Testis (tissue), 5 donors: ENCODE measurements at places on chromosomes 7 and 10.

DNA sequence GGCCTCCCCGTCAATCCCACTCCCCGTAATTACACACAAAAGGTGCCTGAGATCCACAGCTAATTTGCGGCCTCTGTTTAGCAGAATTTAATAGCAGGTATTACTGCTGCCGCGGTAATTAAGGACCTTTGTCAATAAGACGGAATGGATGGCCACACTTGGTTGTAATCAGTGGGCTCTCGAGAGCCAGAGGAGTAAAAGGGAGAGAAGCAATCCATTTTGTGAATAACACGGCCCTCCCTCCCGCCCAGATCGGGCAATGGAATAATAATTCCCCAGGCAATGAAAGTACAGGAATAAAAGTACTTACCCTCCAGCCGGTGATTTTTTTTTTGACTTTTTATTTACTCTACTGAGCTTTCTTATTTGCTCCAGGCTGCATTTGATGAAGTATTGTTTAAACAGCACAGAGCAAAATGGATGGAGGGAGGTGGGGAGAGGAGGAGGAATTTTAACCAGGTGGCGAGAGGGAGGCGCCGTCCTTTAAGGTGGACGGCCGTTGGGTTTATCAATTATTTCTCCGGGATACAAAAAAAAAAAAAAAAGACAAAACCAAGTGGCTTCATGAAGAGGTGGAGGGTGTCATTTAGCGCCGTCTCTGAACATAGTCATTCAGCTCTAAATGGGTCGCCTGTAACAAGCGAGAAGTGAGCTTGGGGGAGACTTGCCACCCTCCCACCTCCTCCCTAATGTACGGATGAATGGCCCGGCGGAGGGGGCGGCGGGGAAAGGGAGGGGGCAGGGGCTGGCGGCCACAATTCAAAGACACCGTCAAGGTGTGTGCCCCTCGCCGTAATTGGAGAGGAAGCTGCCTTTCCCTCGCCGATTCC lies 120.3 kb downstream of the BUB3 start:
- DNase-seq = no peak

GRCh38 chr10:31972519-31973041 lies 43.9 kb upstream of the ARHGAP12 start:
- no peak for DNase-seq

DNA sequence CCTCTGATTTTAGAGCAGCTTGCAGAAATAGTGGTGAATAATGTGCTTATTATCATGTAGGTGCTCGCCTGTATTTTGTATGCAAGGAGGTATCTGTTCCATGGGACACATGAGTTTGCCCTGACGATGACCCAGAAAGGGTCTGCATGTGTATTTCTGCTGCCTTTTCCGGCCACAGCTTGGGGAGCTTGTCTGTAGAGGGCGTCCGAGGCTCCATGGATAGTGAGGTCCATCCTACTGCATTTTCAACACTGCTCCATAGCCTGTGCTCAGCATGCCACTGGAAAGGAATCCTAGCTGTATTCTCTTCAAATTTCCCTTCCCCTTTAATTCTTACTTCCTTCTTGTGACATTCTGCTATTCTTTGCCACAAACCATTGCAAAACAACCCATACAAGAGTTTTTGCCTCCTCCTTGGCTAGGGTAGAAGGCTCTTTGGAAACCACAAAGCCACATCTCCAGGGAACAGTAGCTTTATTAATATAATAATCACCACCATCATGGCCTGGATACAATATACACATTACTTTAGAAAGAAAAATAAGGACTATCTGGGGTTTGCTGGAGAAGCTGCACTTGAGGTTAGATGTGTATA lies 127.7 kb downstream of the DYNC1I1 start:
- DNase-seq = no peak

DNA sequence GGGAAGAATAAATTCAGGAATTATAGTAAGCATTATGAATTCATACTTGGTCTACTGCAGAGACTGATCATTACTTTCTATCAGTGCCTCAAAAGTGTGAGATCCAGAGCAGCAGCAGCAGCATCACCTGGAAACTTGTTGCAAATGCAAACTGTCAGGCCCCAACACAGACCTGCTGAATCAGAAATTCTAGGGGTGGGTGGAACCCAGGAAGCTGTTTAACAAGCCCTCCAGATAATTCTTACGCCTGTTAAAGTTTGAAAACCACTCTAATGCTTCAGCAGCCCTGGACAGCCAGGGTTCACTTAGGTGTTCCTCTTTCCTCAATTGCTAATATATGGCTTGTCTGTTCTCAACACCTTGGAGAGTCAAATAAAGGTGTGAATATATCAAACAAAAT lies 19.5 kb downstream of the CACUL1 start:
- no peak for DNase-seq

GRCh38 chr7:144656965-144657517 lies 178.8 kb downstream of the TPK1 start:
- no peak for DNase-seq

- DNase-seq = peak; percentile 79
These were observed 58.4 kb upstream of the MACROH2A2 start for GRCh38 chr10:69994262-69994661.

- no peak for DNase-seq
These were observed 897.8 kb downstream of the SORCS3 start for GRCh38 chr10:105538874-105539273.

DNA sequence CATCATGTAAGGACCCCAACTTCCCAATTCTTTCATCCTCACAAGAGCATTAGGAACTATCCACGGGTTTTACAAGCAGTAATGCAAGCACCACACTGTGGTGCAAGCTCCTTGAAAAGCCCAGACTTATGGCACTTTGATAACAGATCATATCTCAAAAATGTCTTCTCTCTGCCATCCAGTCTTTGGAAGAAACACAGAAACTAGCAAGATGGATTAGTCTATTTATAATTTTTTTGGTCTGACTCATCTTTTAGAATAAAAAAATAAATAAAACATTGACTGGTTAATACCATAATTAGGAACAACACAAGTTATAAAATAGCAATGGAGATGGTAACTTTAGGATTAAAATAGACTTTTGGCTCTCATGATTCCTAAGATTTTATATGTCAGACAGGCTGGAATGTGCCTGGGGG lies 49.0 kb upstream of the CALD1 start:
- no peak for DNase-seq

DNA sequence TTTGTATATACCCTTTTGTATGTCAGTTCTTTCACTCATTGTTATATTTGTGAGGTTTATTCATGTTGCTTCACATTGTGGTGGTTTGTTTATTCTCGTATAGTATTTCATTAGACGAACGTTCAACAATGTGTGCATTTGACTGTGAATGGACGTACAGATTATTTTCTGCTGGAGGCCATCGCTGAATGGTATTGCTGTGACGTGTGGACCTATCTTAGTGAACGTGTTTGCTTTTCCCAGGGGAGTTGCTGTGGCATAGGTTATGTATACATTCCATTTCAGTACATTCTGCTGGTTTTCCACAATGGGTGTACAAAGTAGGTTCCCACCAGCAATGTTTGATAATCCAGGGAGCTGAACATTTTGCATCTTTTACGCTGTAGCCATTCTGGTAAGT lies 31.1 kb upstream of the PLEKHS1 start:
- DNase-seq = no peak

- DNase-seq = no peak
These were observed 44.1 kb upstream of the ATP6V0A4 start for GRCh38 chr7:138842111-138842510.

GRCh38 chr7:21412957-21413356 lies 14.9 kb upstream of the SP4 start:
- DNase-seq = no peak

- DNase-seq = no peak
These were observed 117.5 kb downstream of the TRIL start for GRCh38 chr7:28840592-28840995.

DNA sequence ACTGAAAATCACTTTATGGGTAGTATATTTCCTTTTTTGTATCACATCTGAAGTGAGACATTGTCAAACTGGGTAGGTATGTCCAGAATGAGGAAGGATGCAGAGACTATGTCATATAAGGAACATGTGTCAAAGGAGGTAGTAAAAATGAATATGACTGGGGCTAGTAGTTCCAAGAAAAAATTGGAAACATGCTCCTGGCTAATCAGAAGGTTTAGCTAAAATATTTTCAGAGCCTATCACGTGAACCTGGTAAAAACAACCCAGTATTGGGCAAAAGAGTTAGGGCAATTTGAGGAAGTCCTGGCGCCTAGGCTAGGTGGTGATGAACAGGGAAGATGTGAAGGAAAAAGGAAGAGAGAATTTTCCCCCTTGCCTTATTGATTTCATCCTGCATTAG lies 26.4 kb downstream of the ENTPD1 start:
- no peak for DNase-seq

DNA sequence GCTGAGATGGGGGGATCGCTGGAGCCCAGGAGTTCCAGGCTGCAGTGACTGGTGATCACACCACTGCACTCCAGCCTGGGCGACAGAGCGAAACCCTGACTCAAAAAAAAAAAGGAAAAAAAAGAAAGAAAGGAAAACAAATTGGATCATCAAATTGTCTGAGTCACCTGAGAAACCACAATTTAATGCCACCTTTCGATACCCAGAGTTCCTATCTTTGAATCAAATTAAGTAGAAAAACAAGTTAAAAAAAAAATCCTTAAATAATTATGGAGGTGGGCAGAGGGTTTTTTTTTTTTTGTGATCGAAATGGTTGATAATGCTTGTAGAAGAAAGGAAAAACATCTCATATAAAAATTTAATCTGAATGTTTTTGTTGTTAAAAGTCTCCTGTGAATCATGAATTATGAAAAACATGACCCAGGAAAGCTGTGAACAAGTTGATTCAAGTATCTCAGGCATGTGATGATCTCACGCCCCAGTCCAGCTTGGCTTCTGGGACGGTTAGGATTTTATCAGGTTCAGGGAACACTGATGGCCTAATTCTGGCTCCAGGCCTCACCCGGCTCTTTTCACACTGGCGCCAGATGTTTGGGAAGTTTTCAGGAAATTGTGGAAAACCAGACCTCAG lies 25.3 kb upstream of the CUX1 start:
- DNase-seq = peak; percentile 47

DNA sequence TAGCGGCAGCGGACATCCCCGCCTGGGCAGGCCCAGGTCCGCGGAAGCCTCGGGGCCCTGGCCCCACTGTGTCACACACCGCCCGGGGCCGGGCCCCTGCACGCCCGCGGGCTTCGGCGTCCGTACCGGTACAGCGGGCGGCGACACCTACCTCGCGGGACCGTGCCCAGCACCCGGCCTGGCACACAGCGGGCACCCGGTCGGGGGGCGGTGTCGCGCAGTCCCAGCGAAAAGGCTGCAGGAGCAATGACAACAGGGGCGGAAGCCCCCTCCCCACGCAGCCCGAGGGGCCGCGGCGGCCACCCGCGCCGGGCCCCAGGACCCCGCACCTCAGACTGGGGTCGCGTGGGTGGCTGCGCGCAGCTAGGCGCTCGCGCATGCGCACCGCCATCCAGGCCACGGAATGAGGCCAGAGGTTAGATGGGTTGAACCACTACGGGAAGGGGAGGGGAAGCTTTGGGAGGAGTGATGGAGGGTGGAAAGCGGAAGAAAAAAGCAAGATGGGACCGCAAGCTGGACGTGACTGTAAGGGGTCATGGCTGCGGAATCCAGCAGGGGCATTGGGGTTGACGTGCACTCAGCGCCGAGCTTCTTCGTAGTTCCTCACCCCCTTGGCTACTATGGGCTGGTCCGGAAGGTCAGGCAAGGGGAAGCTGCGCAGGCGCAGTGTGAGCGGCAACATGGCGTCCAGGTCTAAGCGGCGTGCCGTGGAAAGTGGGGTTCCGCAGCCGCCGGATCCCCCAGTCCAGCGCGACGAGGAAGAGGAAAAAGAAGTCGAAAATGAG lies at the start of the genes BCCIP and UROS:
BCCIP (plus strand) TSS at position 669 of the 785 bp plus-strand sequence; CDS start at position 681, 12 bp downstream.
UROS (minus strand) TSS at position 381 of the 785 bp plus-strand sequence. CDS start 6,759 bp downstream, outside the sequence.
- peak; percentile 93 for DNase-seq

DNA sequence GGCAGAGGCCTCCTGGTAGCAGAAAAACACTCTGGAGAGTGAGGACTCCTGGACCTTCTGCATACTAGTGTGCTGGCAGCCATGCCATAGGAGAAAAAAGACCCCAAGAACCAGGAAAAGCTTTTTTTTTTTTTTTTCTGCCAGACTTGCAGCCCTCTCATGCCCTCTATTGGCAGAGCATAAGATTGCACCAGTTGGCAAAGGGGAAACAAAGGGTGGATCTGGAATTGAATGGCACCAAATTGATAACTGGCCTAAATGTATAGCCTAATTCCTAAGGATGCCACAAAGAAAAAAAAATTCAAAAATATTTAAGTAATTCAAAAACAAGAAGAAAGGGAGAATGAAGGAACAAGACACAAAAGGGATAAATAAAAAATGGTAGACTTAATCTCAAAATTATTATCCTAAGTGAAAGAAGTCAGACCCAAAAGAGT lies 112.5 kb upstream of the GHITM start:
- DNase-seq = no peak

DNA sequence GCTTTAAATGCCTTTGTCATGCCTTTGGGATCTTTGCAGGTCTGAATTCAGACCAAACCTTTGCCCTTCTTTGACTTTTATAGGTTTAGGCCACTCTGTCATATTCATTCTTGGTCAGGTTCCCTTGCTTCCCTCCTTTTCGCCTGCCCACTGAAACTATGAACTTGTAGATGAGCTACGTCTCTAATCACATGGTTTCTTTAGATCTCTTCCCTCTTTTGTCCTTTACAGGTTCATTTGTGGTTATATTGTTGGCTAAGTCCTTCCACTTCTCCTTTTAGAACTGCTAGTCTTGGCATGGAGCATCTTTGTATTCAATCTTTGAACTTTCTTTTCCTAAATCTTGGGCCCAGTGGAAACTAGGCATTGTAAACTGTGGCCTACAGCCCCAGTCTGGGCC lies 104.0 kb upstream of the ZEB1 start:
- DNase-seq = no peak

DNA sequence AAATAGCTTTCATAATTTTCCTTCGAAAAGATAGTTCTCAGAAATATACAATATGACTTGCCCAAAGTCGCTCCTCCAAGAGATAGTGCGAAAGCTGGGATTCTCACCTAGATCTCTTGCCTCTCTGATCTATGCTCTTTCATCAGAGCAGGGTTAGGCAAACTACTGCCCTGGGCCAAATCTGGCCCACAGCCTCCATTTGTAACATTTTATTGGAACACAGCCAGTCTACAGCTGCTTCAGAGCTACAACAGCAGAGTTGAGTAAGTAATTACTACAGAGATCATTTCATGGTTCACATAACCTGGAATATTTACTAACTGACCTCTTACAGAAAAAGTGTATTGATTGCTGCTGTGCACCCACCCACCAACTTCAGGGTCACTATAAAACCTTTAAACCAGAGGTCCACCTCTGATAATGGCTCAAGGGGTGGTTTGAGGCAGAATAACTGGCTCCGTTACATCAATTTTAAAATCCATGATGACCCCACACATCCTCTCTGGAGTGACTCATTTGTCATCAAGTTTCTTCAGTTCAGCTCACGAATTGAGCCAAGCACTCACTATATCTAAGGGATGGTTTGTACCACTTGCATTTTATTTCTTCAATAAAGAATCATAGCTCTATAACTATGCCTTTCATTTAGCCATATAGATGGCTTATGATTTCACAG lies 1019.0 kb downstream of the XPNPEP1 start:
- DNase-seq = no peak

GRCh38 chr10:120516426-120516825 lies 59.4 kb downstream of the PLPP4 start:
- no peak for DNase-seq

DNA sequence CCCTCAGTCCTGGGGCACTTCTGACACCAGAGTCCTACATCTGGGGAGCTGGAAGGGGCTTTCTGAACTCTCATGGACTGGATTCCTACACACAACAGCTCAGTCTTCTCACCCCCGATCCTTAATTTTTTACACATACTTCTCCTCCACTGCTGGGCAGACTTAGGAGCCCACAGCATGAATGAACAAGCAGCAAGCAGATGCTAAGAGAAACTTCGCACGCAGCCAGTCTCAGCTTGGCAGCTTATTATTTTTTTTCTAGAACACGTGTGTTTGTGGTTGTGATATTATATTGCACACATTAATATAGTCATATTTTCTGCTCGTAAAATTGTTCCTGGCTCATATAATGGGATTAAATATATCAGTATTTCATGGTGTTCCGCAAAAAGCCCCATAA lies 50.9 kb upstream of the LOXL4 start:
- no peak for DNase-seq
